ENCODE measurements at places on chromosomes 7 and 10.

DNA sequence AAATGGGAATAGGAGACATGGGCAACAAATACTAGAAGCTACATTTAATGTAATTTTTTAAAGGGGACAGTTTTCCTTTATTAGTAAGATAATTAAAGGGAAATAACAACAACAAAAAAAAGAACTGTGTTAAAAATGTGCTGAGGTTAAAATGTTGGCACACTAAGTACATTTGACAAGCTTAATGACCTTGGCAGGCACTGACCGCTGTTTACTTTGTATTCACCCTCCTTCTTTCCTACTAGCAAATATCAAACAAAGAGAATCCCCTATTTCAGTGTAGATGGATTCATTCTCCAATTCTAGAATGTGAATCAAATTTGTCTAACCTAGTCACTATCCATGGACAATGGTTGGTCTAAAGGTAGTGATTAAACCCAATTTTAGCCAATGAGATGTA is 77.5 kb upstream of the TOMM7 start:
- no peak for DNase-seq

DNA sequence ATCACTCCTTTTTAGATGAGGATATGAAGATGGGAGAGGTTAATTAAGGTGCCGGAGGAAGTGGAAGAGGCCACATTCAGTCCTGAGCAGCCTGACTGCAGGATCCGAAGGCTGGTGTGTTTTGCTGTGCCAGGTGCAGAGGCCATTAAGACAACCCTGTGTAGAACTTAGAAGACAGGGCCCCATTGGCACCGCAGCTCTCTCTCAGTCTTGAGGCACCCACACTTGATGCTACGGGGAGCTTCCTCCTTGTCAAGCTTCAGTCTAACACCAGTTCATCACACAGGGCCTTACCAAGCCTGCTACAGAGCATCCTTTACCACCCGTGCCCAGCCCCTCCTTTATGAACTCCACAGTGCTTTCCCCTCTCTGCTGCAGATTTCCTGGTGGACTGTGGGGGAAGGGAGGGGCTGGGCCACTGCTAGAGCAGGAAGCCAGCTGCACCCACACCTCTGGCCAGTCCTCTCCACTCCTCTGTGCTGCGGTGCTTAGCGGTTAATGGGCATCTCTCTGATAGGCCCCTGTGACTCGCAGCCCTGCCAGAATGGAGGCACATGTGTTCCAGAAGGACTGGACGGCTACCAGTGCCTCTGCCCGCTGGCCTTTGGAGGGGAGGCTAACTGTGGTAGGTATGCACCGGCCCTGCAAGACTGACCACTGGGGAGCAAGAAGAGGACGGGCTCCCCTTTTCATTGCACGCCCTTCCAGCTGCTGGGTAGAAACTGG is 45.5 kb downstream of the VWA2 start:
- no peak for DNase-seq

GRCh38 chr10:6470894-6471618 is 109.0 kb downstream of the PRKCQ start:
- no peak for DNase-seq

DNA sequence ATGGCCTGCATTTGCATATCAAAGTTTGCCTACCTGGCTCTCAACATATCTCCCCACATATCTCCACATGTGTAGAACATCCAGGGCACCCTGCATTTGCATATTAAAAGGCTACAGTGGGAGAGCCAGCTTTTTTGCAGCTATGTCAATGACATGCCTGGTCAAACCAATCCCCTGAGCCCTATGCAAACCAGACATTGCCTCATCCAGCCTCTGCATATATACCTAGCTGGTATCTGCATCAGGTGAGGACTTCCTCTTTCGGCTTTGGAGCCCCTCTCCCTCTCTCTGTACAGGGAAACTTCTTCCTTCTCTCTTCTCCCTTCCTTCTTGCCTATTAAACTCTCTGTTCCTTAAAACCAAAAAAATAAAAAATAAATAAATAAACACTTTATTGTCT is 142.7 kb upstream of the STEAP4 start:
- DNase-seq = no peak

GRCh38 chr10:98474628-98475027 is 27.9 kb upstream of the HPS1 start:
- DNase-seq = no peak

DNA sequence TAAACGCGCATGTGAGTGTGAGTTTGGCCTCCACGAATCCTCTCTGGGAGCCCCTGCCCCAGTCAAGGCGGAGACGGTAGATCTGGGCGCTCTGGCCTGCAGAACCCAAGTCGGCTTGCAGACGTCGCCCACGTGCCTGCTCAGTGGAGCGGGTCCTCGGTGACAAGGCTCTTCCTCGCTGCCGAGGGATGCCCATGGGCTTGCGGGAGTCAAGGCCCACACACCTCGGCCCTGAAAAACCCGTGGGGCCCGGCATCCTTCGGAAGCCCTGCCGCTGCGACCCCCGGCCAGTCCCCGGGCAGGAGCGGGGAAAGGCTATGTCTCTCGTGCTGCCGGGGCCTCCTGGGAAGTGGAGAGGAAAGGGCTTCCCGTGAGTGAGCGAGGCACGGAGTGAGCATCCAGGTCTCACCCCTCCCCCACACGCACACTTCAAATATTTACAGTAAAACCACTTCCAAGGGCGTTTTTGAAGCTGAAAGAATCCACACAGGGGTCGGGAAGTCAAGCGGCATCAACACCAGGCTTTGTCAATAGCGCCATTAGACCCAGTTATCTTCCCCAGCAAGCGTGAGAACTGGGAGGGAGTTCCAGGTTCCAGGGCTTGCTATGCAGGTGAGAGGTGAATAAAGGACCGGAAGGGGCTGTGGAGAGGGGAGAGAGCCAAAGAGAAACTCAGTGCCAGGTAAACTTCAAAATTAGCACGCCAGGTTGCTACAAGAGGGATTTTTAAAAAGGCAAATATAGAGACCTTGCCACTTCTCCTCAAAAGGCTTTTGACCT is 1.1 kb upstream of the MNX1 start:
- no peak for DNase-seq

DNA sequence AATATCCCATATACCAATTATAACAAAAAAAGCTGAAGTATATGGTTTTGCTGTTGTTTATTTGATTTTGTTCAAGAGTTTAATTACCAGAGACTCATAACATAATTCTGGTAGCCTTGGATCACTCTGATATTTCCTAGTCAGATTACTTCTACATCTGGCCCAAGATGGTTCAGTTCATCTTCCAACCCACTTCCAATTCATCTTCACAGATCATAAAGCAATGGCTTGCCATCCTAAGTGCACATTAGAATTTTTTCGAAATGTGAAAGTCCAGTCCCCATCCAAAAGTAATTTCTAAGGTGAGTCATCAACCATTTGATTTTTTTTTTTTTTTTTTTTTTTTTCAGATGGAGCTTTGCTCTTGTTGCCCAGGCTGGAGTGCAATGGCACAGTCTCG is 8.0 kb upstream of the HIBADH start:
- no peak for DNase-seq

DNA sequence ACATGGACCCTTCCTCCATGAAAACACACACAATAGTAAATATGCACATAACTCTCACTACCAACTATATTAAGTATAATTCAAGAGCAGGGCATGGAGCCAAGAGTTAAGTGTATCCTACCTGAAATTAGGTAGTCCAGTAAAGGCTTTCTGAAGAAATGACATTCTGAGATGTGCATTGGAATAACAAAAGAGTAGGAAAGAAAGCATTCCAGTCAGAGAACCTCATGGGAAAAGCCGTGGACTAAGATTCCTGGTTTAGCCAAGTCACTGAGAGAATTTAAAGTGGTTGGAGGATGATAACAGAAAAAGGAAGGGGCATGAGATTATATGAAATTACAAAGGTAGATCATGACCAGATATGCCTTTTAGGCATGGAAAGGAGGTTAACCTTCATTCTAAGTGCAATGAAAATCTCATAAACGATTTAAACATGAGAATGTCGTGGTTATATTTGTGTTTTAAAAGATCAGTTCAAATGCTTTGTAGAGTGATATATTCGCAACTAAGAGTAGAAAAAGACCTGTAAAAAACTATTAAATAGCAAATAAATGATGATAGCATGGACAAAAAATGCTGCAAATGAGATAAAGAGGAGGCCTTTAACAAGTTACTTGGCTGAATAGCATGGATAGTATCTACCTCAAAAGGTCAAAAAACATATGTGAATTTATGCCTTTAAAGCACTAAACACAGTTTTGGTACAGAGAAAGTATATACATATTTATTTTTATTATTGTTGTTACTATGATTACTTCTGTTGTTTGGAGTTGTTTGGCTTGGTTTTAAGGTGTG is 767.4 kb upstream of the GHITM start:
- no peak for DNase-seq

DNA sequence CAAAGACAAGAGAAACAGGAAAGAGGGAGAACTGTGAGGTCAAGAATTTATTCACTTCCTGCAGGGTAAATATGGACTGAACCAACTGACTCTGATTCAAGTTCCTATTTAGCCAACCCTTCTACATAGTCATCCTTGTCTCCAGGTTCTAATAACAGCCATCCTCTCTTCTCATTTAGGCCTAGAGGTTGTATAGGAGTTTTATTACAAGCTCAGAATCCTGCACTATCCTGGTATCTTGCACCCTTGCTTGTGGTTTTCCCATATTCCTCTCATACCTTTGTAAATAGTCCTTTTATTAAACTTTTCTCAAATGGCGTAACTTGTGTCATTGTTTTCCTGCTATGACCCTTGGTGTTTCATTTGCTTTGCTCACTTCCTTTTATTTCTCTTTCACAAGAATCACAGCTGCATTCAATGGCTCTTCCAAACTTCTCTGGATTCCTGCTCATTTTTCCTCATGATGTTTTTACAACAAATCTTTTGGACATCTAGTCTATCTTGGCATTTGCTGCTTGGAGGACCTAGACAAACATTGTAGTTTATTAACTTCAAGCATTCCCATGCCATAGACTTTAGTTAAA is 12.4 kb upstream of the OR2A5 start:
- DNase-seq = no peak

DNA sequence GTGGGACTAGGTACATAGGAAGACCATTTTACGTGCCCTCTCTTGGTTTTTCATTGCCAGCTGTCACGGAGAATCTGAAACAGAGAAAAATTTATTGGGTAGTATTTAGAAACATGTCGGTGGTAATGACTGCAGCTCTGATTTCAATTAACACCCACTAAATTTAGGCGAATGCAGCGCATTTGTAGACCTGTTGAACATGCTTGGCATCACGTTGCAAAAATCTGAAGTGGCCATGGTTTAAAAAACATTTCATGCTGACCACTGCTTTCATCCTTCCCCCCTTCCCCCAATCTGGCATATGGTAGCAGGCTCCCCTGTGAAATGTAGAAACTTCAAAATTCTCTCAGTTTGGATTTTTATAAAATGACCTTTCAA is 34.0 kb downstream of the LRMDA start:
- DNase-seq = no peak

GRCh38 chr7:134919240-134919641 is 67.1 kb upstream of the AGBL3 start:
- no peak for DNase-seq

GRCh38 chr7:25947669-25948516 is 204.1 kb upstream of the NFE2L3 start:
- DNase-seq = no peak

DNA sequence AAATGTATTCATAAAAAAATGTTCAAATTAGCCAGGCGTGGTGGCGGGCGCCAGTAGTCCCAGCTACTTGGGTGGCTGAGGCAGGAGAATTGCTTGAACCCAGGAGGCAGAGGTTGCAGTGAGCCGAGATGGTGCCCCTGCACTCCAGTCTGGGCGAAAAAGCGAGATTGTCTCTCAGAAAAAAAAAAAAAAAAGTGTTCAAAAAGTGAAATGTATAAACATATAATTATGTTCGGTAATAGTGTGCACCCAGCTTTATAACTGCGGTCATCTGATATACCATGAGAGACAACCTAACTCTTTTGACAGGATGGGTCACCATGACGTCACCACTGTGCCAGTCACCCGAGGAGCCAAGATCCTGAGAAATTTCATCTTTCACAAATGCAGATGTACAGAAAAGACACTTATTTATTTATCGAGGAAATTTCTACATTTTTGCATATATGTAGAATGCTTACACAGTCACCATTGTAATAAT is 594 bp upstream of the RP9 start:
- peak; percentile 7 for DNase-seq

GRCh38 chr7:130741331-130741995 is 7.5 kb upstream of the KLF14 start:
- DNase-seq = no peak

GRCh38 chr10:86480571-86480970 is 41.0 kb downstream of the WAPL start:
- DNase-seq = no peak

- DNase-seq = no peak
Observed at GRCh38 chr10:90224791-90225566, 523.6 kb downstream of the KIF20B start.

- DNase-seq = no peak
Observed at GRCh38 chr10:58158806-58159205, 108.9 kb downstream of the IPMK start.

DNA sequence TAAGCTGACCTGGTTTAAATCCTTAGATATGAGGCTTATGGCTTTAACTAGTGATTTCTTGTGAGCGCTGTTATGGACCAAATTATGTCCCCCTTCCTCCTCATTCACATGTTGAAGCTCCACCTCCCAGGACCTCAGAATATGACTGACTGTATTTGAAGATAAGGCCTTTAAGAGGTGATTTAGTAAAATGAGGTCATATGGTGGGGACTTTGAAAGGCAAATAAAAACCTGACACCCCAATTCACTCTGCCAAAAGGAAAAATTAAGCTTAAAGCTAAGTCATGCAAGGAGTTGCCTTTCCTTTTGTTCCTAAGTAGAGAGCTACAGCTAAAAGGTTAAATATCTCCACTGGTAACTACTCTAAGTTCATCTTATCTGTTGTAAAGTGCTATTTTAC is 36.4 kb upstream of the FIGNL1 start:
- no peak for DNase-seq

- no peak for DNase-seq
Observed at GRCh38 chr7:129836983-129837382, 115.8 kb downstream of the UBE2H start.

DNA sequence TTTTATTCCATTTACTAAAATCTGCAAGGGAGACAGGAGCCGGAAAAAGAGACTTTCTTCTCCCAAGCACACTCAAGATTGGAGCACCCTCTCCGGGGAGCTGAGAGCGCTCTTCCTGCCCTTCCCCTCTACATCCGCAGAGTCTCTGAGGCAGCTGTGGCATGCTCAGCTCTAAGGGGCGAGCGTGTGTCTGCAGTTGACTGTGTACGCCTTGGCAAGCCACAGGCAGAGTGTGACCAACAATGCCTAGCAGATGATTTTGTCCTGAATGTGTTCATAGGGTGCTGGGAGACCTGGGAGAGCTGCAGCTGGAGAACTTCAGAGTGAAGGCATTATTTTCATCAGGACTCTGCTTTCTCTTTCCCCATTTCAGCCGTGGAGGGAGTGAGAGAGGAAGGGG is 20.7 kb downstream of the MTURN start:
- DNase-seq = no peak

GRCh38 chr10:61629576-61629975 is 33.2 kb upstream of the CABCOCO1 start:
- no peak for DNase-seq

DNA sequence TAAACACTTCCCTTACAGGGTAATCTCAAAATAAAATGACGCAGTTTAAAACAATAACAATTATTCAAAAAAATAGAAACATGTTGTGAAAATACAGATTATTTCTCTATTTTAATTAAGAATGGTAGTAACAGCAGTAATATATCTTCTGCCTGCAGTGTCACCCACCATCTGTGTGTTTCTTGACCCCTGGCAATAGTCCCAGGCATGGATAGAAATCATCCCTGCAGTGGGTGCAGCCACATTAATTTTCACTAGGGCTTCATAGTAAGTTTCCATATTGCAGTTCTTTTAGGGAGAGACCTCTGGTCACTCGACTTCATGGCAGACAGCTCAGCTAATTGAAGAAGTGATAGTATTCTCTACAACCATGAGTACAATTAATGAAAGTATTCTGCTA is 470.1 kb upstream of the TEX47 start:
- no peak for DNase-seq
